ENCODE measurements at places on chromosomes 4 and X. TPM values are rescaled to one million over a fixed set of nuclear protein-coding genes. Genes with fewer than 3 reads are reported as not detected.

Gene LANCL3
- 1.8 TPM for total RNA-seq

Gene EDA2R
- total RNA-seq, result 1.9 TPM

DNA sequence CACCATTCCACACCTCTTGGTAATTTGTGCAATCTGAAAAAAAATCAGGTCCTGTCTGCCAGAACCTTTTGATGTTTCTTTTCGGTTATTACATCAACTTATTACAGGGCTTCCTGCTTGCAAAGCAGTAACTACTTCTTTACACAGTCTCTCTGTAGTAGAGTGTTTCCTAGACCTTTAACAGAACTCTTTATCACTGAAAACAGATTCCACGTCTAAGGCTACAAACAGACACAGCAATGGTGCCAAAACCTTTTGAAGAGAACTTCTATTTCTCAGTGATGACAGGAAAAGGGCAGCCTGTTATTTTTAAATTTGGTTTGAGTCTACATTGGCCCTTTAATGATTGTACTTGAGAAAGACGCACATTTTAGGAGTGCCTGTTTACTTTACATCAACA lies 713.5 kb upstream of the GRID2 start:
- no peak for DNase-seq

DNA sequence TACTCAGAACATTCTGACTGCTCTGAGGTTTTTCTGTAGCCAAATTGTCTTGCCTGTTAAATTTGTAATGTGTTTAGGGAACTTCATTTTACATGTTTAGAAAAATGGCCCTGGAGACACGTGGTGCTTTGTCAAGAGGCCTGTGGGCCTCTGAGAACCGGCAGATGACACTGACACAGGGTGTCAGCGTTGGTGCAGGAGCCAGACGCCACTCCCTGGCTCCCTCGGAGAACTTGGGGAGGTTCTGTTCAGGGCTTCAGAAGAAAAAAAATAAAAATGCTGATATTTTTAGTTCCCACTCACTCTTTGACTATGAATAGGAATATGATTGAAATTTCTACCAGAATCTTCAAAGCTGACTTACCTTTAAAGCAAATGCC lies 190.9 kb upstream of the GATB start:
- DNase-seq, result no peak

GRCh38 chr4:163350672-163351071 lies 7.0 kb downstream of the NPY5R start:
- DNase-seq, result no peak
